ENCODE measurements at places on chromosomes 6 and 20.

- DNase-seq: peak; percentile 69
Observed at GRCh38 chr6:80605165-80605989, 498.9 kb downstream of the BCKDHB start.

DNA sequence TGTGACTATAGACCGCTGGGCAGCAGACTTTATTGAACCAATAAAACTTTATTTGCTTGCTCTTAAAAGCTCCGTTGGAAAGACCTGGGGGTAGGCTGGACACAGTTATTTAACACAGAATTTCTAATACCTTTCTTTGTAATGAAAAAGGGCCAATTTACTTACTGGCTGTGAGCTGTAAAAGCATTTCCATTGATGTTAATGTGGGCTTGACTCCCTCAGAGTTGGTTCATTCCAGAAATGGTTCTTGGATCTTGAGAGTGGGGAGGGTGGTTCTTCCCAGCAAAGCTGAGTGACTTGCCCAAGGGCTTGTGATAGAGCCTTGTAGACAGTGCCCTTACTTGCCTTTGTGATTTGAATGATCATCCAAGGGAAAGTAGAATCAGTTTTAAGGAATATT lies 100.6 kb downstream of the SOX4 start:
- DNase-seq: no peak

DNA sequence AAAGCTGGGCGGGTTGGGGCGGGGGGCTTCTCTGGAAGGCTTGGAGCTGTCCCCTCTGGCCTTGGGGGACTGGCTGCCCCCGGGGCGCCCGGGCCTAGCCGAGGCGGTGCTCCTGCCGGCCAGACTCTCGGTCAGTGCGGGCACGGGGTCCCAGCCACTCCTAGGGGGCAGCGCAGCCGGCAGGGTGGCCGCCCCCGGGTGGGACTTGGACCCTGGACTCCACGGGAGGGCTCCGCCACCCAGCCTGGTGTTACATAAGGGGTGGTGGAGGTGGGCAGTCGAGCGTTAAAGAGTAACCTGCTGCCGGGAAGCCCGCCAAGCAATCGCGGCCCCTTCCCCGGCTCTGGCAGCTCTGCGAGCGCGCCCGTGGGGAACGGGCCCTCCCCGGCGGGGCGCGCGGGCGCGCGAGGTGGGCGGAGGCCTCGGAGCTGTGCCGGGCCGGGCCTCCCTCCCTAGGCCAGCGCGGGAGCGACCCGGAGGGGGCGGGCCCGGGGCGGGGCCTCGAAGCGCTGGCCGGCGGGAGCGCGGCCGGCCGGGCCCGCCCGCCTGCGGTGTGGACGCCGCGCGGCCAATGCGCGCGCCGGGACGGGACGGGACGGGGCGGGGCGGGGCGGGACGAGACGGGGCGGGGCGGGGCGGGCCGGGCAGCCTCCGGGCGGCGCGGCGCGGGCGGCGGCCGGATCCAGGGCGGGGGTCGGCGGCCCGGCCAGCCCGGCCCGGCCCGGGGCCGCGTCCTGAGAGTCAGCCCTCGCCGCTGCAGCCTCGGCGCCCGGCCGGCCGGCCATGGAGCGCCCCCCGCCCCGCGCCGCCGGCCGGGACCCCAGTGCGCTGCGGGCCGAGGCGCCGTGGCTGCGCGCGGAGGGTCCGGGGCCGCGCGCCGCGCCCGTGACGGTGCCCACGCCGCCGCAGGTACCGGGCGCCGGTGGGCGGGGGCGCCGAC lies at the start of gene SLC2A4RG:
TSS of gene SLC2A4RG (plus strand) at position 647 of the 940 bp plus-strand sequence. CDS start at position 784, 137 bp downstream.
- DNase-seq: peak; percentile 66

DNA sequence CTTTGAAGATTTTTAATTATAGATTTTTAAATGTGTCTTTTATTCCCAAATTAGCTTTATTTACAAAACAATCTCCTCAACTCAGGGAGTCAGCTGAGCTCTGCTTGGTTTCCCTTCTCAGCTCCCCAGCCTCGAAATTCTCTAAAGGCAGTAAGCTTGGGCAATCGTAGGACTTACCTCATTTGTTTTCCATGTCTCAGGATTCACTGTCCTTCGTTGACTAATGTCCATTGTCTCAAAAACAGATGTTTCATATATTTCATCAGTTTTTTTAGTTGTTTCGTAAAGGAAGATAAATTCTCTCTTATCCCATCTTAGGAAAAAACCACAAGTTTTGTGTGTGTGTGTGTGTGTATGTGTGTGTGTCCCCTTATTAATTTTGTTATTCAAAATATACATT lies 102.2 kb upstream of the ADGRF1 start:
- DNase-seq: peak; percentile 95

DNA sequence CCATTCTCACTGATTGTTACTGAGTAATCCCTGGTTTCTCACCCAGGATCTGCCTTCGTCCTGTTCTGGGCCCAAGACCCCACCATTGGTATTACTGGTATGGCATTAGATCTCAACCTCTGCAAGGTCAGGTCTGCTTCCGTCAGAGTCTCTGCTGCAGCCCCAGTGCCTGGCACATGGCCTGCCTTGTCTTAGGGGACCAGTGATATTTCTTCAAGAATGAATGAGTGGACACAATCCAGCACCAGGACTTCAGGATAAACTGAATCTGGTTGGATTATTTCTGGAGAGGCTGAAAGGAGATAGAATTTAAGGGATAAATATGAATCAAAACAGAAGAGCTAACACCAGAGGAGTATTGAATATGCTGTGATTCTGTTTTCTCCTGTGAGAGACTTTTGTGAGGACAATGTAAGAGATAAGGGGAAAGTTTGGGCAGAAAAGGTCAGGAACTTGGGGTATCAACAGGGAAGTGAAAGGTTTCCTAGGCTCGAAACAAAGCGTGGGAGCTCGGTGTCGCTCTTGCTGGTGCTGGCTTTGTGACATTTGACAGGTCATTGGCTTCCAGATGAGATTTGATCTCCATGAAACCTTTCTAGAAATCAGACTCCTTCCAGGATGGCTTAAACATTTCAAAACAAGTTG lies 53.9 kb downstream of the OSTM1 start:
- DNase-seq: no peak

- peak; percentile 52 for DNase-seq
Observed at GRCh38 chr6:37783856-37784584, 35.5 kb upstream of the ZFAND3 start.

GRCh38 chr6:26327450-26328264 lies 37.3 kb upstream of the BTN3A2 start:
- peak; percentile 70 for DNase-seq

DNA sequence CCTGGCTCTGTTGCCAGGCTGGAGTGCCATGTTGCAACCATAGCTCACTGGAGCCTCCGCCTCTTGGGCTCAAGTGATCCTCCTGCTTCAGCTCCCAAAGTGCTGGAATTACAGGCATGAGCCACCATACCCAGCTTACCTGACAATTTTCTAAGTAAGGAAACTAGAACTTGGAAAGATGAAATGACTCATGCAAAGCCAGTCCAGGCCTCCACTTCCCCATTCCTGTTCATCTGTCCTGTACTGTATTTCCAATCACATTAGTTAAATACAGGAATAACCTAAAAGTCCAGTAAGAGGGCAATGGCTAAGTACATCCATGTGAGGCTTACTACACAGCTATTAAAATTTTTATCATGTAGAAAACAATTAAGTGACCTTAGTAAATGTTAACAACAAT lies 8.3 kb upstream of the ADGB start:
- no peak for DNase-seq

DNA sequence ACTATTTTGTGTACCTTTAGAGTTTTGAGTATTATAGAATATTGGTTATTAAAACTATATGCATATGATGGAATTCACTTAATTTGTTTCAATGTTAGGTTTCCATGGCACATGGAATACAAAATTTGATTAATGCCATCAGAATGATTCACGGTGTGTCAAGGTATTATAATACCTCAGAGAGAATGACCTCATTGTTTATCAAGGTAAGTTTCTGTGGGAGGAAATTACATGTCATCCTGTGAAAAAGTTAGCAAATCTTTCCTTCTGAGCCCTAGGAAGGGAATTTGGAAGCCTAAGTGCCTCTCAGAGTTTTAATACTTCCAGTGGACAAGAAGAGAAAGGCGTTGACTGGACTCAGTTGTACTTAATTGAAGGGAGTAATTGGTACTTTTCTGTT lies 40.8 kb downstream of the DNAH8 start:
- no peak for DNase-seq

DNA sequence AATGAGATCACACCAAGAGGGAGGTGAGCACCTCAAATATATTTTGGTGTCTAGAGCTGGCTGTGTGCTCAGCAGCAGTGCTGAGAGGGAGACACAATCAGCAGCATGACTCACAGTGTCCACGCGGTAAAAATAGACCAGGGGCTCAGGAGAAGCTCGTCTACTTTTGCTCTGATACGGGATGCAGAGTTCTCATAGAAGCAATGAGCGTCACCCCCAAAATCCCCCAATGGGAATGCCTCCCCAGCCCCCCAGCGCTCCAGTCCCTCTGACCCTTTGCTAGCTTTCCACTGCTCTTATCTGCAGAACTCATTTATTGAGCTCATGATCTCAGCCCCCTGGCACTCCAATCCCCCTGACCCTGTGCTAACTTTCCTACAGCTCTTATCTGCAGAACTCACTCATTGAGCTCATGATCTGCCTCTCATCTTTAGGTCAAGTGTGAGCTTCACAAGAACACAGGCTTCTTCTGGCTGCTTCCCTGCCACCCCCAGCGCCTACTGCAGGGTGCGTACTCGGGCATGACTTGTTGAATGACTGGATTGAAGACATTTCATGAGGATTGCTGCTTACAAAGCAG lies 34.0 kb downstream of the SYNDIG1 start:
- DNase-seq: no peak

DNA sequence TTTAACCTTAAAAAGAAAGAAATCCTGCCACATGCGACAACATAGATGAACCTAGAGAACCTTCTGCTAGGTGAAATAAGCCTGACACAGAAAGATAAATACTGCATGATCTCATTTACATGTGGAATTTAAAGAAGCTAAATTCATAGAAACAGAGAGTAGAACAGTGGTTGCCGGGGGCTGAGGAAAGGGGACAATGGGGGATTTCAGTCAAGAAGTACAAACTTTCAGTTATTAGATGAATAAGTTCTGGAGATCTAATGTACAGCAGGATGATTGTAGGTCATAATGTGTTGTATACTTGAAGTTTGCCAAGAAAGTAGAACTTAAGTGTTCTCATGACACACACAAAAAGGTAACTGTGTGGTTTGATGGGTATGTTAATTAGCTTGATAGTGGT lies 204.3 kb upstream of the PRSS16 start:
- no peak for DNase-seq

GRCh38 chr20:34165018-34165619 lies 53.1 kb upstream of the EIF2S2 start:
- DNase-seq: peak; percentile 39

DNA sequence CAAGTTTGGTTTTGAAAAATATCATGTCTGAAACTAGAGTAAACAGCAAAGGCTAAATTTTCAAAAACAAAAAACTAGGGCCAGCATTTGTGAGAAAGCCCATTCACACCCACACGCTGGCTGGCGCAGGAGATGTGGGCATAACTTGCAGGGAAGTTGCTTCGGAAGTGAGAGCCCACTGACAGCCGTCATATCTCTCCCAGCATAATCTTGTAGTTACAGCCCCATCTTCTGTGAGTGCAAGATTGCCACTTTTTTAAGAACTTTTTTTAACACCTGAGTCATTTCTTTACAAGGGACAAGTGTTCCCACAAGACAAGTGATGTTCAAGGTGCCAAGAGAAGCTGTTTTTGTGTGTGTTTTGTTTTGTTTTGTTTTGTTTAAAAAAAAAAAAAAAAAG lies 212.5 kb upstream of the CNR1 start:
- no peak for DNase-seq

DNA sequence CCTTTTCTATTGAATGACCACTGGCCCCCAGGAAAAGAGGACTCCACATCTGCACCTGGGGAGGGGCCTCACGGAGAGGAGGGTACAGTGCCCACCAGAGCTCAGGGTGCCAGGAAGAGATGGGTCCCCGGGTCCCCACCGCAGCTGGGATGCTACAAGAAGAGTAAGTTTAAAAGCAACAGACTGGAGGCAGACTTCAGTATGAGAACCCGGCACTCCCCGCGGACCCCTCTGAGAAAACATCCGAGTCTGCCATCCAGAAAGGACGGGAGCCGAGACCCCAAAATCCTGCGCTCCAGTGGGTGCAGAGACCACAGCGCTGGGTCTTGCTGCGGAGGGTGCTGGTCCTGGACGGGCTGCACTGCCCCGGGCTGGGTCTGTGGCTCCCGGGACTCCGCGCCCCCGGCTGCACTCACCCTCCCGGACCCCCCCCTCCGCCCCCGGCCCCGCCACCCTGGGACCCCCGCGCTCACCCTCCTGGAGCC lies 350 bp downstream of the HELZ2 start:
- DNase-seq: no peak

DNA sequence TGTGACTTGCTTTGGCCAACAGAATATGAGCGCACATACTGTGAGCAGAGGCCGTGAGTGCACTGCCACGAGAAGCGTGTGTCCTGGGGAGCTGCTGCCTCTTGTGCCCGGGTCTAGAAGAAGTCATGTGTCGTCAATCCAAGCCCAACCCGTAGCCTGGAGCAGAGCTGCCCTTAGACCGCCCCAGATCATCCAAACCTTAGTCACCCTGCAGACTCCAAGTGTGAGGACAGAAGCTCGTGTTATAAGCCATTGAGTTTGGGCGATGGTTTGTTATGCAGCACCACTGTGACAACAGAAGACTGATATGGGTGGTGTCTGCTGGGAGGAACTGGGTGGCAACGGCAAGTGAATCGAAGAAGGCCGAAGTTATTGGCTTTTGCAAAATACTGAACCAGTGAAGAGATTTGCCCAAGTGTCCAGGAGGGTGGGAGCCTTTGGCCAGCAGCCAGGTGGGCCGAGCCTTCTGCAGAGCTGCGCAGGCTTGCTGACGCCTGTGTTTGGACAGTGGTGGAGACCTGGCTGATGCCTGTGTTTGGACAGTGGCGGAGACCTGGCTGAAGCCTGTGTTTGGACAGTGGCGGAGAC lies 101.3 kb upstream of the SULF2 start:
- DNase-seq: no peak

DNA sequence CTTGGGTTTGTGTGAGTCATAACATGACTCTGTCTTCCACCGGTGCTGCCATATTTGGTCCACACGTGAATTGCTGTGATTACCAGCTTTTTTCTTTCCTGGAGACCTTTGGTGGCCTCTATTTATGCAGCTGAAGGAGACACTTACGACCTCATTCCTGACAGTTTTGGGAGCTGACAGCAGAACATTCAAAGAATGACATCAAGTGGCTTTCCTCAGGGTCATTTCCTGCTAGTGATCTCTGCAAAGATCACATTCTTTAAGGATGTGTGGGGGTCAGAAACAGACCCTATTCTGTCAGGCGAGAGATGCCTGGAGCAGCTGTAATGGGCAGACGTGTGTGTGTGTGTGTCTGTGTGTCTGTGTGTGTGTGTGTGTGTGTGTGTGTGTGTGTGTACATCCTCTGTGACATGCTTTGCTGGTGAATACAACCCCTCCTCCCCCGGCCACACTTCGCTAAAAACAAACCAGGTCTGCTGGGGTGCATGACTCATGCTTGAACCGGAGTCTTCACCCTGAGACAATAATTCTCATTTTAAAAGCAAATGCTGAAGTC lies 115.6 kb downstream of the TMEM170B start:
- peak; percentile 93 for DNase-seq

Measured in iris pigment epithelial cell (primary cell).